ENCODE measurements at places on chromosomes 2 and 18.

- no peak for DNase-seq
Observed at GRCh38 chr2:173300458-173300857, 54.2 kb upstream of the CDCA7 start.

DNA sequence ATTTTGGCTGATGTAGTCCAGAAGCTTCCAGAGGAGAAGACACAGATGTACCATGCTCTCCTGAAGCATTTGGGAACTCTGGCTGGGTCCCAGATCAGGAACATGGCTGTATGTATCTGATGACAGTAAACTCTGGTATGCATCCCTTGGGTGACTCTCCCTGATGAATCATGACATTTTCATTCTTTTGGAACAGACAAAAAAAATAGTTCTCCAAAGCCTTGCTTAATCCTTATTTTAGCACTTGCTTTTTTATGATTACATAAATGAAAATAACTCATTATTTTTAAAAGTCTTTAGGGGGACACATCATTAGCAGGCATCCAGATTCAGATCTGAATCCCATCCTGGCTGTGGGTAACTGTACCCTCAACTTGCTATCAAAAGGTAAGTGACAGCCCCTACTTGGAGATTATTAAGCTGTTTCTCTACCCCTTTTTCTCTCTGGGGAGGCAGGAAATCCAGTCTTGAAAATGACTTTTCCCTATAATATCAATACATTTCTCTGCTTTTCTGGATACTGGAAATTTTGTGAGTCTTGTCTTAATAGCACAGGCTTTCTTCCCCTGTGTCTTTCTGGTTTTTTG is 23.3 kb downstream of the AOX1 start:
- DNase-seq = no peak

GRCh38 chr18:67520351-67520921 is 3.9 kb upstream of the DSEL start:
- no peak for DNase-seq

DNA sequence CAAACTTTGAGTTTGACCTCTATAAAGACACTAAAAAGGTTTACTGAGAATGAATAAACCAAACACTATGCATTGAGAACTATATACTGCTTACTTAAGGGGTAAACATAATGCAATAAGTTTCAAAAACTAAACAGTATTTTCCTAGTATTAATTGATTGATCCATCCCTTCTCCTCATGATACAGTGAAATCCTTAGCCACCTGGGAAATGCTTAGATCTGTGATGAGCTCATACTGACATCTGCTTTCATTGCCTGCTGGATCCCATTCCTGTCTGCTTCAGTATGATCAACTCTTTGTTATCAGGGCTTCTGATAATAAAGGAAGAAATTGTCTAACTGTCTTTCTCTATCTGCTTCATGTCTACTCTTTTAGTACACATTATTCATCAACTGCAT is 74.9 kb upstream of the UBE2E3 start:
- DNase-seq = no peak

DNA sequence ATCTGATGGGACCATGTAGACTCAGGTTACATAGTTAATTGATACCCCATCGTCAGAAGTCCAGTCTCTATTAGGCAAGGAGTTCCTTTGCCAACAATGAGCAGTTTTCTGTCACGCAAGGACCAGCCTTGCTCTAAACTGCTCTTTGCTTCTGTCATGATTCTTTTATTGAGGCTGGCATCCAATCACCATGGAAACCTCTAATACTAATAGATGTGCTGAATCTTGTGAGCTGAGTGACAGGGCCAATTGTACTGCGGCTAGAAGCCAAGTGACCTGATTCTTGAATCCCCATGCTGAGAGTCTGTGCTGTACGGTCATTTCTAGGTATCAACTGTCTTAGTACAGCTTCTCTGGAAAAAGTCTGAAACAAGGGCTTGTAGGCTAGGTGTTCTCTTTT is 395.6 kb downstream of the RND3 start:
- no peak for DNase-seq

- no peak for DNase-seq
Observed at GRCh38 chr18:46447323-46447722, 209.7 kb downstream of the LOXHD1 start.

DNA sequence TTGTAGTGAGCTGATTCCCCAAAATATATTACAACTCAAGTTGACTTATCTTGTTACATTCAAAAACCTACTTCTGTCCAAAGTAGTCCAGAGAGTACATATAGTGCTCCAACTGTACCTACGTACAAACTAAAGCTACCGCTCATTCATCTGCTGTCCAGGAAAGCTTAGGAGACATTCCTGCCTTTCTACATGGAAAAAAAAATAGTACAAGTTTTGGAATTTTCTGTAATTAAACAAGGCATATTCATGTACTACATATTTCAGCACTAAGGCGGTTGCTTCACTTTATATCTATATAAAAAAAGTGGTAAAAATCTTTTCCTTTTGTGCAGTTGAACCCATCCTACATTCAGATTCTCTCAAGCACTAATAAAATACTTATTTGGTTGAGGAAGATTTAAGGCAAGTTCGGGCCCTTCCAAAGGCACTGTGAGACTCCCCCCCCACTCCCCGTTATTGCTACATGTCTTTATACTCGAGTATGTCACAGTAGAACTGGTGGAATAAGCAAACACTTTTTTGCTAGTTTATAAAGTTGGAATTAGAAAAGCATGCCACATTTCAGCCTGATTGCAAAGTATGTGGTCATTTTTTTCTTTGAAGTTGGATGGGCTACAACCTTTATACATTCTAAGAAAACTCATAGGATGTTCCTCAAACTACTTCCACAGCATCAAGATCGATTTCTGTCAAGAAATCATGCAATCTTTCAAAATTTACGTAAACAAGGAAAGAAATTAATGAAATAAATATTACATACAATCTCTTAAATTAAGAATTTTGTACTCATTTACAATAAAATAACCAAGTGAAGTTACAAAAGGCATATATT is 3.7 kb downstream of the ZFP36L2 start:
- DNase-seq = no peak

DNA sequence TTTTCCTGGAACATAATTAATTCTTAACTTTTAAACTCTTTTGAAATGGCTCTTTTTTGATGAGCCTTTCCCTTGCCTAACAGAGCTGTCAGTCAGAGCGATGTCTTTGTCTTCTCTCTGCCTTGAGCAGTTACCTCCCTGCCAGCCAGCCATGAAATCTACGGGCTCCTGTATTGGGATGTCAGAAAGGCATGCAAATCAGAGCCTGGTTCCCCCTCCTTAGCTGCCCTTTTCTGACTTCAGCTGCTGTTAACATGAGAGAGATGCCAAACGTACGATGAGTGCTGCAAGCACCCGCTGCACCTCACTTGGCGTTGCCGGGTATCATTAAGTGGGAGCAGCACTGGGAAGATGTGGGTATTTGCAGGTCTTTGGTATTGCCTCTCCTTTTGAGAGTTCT is 131.4 kb upstream of the BOD1L2 start:
- no peak for DNase-seq

GRCh38 chr2:160351956-160352355 is 141.7 kb downstream of the RBMS1 start:
- DNase-seq = no peak

- no peak for DNase-seq
Observed at GRCh38 chr2:195410074-195410671, 246.9 kb upstream of the SLC39A10 start.

DNA sequence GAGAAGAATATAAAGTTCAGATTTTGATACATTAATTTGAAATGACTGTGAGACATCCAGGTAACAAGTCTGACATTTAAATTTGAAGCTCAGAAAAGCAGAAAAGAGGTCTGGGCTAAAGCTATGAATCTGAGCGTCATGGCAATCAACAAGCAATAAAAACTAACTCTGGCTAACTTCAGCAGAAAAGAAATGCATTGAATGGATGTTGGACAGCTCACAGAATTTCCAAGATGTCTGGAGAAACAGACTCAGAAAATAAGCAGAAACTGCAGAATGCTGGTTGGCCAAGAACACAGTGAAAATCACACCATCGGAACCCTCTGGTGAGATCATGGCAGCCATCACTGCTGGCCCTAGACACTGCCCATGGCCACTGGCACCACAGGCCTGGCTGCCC is 366.6 kb downstream of the METTL4 start:
- DNase-seq = no peak

DNA sequence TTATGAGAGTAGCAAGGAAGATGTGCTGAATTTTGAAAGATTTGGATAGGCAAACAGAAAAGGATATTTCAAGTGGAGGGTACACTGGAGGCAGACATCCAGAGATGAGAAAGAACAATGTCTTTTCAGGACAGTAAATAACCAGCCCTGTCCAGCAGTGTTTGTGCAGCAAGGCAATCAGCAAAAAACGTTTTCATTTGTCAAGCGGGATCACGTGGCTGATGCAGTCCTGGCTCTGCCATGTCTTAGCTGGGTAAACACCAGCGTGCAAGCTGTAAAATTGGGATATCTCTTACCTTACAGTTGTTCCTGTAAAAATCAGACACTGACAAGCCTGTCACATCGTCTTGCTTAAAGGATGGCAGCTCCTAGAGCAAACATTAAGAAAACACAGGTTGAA is 67.8 kb downstream of the CWC22 start:
- no peak for DNase-seq

GRCh38 chr18:13399511-13399910 is 181.0 kb downstream of the LDLRAD4 start:
- DNase-seq = no peak

DNA sequence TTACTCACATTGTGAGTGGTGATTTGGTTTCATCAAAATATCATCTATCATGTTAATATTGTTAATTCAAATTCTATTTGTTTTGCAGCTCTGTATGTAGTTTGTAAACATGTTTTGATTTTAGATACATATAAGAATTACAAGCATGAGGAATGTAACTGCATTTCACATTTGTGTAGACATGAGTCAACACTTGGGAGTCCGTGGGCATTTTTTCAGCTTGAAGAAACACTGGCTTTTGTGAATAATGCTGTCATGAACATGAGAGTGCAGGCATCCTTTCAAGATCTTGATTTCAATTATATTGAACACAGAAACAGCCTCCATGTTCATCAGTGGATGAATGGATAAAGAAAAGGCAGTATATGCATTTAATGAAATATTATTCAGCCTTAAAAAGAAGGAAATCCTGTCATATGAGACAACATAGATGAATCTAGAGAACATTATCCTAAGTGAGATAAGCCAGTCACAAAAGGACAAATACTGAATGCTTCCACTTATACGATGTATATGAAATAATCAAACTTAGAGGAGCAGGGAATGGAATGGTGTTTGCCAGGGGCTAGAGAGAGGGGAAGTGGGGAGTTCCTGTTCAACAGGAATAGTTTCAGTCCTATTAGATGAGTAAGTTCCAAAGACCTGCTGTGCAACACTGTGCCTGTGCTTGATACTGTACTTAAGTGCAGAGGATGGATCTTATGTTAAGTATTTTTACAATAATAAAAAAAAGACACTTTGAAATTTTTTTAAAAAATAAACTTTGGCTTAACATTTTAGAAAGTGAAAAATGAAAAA is 194.9 kb downstream of the LRATD1 start:
- no peak for DNase-seq

- DNase-seq = peak; percentile 33
Observed at GRCh38 chr2:211867845-211868451, 670.7 kb downstream of the ERBB4 start.

Measured in NCI-H1105 treated with DMSO at 0.1 percent for 48 hours (cell line).